ENCODE measurements at places on chromosomes 16 and 17.

DNA sequence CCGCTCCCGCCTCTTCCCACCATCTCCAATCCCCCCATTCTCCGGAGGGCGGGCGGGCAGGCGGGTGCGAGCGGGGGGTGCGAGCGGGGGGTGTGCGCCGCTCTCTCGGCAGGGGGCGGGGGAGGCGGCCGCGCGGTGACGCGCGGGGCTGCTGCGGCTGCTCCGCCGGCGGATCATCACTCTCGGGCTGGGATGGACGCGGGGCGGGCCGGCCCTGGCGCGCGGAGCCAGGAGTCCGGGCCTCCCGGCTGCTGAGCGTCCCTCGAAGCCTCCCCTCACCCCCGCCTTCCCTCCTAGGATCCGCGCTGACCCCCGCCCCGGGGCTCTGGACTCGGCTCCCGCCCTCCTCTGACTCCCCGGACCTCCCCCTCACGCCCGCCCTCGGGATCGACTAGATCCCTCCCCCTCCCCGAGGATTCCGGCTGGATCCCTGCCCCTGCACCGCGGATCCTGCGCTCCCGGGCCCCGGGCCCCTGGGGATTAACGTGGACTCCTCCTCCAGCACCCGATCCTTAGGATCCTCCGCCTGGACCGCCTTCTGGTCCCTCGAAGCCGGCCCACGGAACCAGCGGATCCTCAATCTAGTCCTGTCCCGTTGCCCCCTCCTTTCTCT is 946 bp upstream of the TMEM256 start:
- peak; percentile 74 for DNase-seq

GRCh38 chr16:84088695-84089395 is 27.9 kb downstream of the MBTPS1 start:
- DNase-seq, result no peak

DNA sequence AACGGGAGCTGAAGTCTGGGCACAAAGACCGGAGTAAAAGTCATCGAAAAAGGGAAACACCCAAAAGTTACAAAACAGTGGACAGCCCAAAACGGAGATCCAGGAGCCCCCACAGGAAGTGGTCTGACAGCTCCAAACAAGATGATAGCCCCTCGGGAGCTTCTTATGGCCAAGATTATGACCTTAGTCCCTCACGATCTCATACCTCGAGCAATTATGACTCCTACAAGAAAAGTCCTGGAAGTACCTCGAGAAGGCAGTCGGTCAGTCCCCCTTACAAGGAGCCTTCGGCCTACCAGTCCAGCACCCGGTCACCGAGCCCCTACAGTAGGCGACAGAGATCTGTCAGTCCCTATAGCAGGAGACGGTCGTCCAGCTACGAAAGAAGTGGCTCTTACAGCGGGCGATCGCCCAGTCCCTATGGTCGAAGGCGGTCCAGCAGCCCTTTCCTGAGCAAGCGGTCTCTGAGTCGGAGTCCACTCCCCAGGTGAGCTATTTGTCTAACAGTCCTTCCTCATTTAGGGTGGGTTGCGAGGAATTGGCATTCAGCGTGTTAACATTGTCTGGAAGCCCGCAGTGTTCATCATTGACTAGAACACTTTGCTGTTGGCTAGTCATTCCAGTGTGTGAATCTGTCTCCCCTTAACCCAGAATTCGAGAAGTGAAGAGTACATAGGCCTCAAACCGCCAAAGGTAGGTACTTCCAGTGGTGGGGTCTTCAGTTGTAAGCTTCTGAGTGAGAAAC is 1.5 kb downstream of the CDK12 start:
- DNase-seq, result no peak

DNA sequence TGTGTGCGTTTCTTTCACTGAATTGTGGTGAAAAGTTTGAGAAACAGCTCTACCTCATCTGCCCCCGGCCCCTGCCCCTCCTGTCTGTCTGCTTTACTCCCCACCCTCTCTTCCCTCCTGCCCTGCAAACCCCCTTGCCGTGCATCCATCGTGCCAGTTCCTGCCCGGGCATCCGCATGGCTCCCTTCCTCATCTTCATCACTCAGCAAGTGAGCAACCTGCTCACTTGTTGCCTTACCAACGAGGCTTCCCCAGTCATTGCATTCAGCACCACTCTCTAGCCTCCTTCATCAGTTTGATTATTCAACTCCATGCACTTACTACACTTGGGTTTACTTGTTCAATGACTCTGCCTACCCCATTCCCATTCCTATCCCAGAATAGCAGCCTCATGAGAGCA is 34.8 kb upstream of the SDK2 start:
- no peak for DNase-seq

- no peak for DNase-seq
Observed at GRCh38 chr16:3027489-3027795, 3.6 kb downstream of the THOC6 start.

- DNase-seq, result no peak
Observed at GRCh38 chr17:2755891-2756724, 6.7 kb upstream of the CCDC92B start.

GRCh38 chr17:4184811-4185210 is 41.8 kb downstream of the CYB5D2 start:
- DNase-seq, result no peak

- no peak for DNase-seq
Observed at GRCh38 chr17:73798111-73798748, 154.0 kb upstream of the SDK2 start.

GRCh38 chr17:66964930-66965800 is 658 bp downstream of the CACNG4 start:
- DNase-seq, result no peak

DNA sequence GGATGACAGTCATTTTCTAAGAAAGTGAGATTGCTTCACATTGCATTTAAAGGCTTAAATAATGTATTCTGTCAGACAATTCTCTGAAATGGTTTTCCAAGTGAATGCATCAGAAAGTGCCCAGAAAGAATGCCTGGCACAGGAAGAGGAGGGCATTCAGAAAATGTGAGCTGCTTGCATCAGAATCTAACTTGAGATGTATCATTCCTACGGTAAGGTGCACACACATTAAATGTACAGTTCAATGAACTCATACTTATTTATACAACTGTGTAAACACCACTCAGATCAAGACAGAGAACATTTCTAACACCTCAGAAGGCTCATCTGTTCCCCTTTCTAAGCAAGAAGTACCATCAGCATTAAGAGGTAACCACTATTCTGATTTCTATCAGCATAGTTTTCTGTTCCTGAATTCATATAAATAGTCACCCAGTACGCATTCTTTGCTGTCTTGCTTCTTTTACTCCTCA is 638.0 kb downstream of the MAF start:
- DNase-seq, result no peak

- no peak for DNase-seq
Observed at GRCh38 chr17:39938140-39938869, 10.8 kb downstream of the LRRC3C start.

- no peak for DNase-seq
Observed at GRCh38 chr16:66069587-66069986, 296.9 kb upstream of the CDH5 start.

- DNase-seq, result no peak
Observed at GRCh38 chr16:57305159-57305811, 20.8 kb upstream of the PLLP start.

DNA sequence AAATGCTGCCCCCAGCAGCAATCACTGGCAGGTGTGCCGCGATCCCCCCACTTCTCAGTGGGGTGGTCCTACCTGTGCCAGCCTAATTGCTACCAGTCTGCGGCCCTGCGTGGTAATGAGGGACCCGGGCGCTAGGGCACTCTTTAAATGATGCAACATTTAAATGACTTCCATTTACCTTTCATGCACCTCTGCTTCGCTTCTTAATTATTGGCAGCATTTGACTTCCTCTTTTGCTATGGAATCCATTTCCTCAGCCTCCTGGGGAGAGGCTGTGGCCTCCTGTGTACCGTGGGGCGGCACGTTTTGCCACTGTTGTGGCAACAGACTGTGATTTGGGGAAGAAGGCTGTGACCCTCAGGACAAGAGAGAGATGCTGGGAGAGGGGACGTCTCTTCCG is 86.1 kb downstream of the RPA1 start:
- no peak for DNase-seq

GRCh38 chr16:14111713-14112538 is 40.8 kb downstream of the MRTFB start:
- peak; percentile 16 for DNase-seq

DNA sequence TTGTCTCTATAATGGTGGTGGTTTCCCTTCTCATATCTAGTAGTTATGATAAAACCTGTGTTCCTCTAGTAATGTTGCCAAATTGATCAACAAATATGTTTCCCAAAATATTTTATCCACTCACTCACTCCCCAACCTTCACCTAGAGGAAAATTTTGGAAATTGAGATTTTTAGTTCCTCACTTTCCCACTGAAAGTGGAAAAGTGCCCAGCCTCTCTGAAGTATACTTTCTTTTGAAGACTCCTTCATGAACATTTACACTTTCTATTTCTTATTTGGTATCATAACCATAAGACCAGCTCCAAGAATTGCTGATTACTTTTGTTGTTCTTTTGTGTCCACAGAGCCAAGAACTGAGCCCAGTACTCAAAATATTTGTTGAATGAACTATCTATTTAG is 5.1 kb upstream of the CENPV start:
- DNase-seq, result no peak

GRCh38 chr17:819251-819650 is 37.1 kb downstream of the MRM3 start:
- DNase-seq, result no peak

- no peak for DNase-seq
Observed at GRCh38 chr17:77540975-77541374, 400.2 kb downstream of the SEC14L1 start.

DNA sequence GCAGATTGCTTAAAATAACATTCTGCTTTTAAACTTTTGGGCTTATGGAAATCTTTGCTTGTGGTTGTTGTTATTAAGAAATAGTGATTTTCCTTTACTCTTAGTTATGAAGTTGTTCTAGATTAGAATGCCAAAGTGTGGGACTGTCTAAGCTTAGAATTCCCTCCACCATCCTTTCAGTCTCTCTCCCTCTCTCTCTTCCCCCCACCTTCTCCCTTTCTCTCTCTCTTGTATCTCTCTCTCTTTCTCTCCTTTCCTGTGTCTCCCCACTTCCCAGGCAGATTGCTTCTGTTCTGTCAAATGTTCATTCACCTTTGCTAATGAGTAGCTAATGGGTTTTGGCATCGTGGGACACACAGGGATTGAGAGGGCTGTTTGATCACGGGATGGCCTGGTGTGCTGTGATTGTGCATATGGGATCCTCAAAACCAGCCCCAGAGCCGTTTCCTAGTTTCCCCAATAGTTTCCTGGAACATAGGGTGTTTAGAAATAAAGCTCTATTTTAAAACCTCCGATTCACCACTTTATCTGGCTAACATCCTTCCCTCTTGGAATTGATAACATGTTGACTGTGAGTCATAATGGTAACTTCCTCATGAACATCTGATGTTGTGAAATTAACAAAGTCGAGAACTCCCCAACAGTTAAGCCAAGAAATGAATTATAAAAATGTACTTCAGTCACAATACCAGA is 502.6 kb downstream of the TMEM114 start:
- no peak for DNase-seq

DNA sequence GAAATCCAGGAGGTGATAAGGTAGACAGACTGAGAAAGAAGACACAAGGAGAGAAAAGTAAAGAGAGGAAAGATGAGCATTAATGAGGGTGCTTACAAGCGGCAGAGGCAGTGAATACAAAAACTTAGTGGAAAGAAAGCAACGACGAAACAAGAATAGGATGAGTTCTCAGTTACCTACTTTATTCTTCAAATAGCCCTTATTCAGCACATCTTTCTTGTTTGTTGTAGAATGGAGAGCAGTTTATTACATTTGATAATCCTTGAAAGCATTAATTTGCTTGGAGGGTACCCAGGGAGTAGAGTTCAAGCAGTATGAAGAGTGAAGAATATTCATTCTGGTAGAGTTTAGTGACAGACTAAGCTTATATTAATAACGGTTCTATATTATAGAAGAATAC is 22.4 kb downstream of the PAFAH1B1 start:
- no peak for DNase-seq

- DNase-seq, result no peak
Observed at GRCh38 chr16:17340804-17341203, 130.0 kb downstream of the XYLT1 start.

DNA sequence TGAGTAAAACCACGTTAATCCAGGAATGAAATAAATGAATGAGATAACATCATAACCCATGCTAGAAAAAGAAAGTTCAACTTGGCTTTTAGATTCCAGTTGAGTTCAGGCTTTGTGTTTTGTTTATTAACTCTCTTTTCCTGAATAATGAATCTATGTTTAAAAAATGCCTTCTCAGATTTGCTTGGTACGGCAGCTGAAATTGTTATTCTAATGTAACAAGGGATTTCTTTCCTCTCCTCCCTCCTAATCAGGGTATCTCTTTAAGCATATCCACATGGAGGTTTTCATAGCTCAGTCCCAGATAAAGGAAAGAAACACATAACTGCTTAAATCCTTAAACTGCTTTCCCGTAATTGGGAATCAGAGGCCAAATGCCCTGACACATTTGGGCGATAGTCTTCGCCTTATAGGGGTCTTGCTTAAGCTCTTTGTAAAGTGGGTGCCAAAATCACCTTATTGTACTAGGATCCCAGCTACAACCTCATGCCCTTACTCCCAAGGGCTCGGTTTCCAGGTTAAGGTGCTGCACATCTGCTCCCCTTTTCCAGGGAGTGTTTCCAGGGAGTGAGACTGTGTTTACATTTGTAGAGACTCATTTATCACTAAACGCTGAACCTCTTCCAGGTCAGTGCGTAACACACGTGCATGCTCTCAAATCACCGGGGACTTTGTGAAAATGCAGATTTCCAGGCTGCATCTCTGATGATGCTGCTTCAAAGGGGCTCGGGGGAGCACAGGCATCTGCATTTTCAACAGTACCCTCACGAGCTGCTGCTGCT is 142.8 kb upstream of the FOXF1 start:
- no peak for DNase-seq

- DNase-seq, result no peak
Observed at GRCh38 chr17:70820276-70820675, 650.9 kb downstream of the KCNJ2 start.

DNA sequence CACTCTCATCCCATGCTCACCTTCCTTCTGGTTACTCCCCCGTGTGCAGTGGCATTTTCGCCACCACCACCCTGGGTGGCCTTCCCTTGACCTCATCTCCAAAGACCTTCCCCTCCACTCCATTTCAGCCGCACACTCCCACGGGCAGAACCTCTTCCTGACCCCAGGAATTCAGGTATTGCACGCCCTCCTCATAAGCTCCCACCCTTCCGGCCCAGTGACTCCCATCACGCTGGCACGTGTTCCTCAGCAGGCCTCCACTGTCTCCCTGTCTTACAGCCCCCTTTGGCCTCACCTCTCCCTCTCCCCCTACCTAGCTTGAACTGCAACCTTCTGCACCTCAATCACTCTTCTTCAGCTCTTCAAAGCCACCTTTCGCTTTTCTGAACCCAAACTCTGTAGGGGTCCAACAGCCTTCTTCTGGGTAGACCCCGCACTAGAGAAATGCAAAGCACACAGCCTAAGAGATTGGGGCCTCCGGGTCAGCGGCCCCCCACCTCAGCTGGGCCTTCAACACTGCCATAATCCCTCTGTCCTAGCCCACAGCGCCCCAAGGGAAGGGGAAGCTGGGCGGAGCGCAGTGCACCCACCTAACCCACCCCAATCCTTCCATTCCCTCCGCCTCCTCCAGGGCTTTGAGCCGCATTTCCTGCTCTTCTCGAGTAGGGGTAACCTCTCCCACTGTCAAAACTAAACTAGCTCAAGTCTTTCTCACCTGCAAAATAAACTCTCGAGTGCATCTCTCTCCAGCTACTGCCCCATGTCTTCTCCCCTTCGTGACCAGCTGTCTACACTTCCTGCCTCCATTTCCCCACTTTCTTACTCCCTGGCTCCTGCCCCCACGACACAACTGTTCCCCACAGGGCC is 1.7 kb upstream of the TMEM97 start:
- DNase-seq, result no peak

GRCh38 chr16:75402159-75402820 is 31.0 kb downstream of the CFDP1 start:
- no peak for DNase-seq
